Kidney capillary endothelial cell (primary cell): ENCODE measurements at places on chromosomes 3 and 15.
A peak's percentile ranks its signal among the peaks of the same experiment; 100 is the strongest.

GRCh38 chr15:96535148-96535547 lies 204.6 kb downstream of the NR2F2 start:
- no peak for DNase-seq

DNA sequence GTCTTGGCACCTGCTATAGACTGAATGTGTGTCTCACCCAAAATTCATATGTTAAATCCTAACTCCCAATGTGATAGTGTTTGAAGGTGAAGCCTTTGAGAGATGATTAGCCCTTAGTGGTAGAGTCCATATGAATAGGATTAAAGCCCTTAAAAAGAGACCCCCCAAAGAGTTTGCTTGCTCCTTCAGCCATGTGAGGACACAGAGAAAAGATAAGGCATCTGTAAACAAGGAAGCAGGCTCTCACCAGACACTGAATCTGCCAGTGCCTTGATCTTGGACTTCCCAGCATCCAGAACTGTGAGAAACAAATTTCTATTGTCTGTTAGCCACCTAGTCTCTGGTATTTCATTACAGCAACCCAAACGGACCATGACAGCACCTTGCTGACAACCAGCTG lies 16.6 kb downstream of the KPNA1 start:
- no peak for DNase-seq

GRCh38 chr15:63892794-63893441 lies 59.2 kb upstream of the HERC1 start:
- no peak for DNase-seq

- no peak for DNase-seq
Observed at GRCh38 chr3:127802606-127803005, 19.7 kb downstream of the MGLL start.

DNA sequence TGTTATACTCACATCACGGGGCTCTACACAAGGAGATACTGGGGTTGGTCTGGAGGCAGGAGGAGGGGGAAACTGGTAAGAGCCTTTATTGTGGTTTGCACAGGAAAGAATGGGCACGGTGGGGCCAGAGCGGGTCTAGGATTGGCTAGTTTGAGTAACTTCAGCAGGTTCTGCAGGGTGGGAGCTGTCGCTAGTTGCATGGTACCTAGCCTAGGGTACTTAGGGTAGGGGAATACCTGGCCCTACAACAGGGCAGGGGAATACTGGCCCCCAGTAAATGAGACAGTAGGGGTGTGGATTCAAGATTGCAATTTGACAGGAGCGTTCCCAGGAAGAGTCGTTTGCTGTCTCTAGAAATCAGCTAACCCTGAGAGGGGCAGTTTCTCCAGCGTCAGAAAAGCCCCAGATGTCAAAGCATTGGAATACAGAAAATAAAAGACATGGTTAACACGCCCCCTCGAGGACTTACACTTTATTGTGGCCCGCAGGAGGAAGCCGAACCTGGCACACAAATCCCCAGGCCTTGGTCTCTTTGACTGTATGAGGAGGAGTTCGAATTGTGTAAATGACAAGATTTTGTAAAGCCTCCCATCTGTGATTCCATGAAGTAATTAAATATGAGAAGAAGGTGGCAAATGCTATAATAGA lies 32.0 kb downstream of the ST8SIA2 start:
- DNase-seq = no peak

DNA sequence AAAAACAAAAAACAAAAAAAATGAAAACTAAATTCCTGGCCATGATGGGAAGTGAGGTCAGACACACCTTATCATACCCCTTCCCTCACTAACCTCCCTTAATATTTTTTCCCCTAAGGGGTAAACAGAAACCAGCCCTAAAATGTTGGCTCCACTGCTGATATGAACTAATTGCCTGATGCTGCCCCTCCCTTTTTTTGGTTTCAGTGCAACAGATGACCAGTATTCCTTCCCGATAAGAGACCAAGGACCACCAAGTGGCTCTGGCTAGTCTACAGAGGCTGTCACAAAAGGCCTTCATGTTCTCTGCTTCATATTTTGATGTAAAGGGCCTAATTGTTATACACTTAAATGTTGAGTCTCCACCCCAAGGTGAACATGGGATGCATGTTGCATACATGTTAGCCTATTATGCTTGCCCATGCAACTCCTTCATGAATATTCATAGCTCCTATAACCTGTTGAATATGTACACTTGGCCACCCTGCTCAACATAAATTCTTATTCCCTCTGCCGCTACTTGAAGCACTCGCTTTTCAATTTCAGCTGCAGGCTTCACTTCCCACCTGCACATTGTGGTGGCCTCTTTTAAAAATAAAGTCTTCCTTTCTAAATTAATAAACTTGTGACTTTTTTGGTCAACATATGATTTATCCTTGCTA lies 12.3 kb upstream of the STAC start:
- DNase-seq = no peak

GRCh38 chr15:36773698-36774097 lies 194.3 kb downstream of the CDIN1 start:
- DNase-seq = no peak

DNA sequence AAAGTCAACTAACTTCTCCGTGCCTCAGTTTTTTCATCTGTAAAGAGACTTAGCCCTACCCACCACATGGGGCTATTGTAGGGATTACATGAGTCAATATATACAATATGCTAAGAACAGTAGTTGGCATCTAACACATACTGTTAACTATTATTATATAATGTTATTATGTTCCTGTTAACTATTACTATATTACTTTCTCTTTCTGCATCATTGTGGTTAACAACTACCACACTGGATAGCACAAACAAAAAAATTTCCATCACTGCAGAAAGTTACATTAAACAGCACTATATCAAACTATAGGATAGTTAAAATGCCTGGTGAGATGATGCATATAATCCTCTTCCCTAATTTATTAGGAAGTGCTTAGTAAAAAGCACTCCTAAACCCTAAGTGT lies 23.7 kb downstream of the STAG1 start:
- DNase-seq = no peak

DNA sequence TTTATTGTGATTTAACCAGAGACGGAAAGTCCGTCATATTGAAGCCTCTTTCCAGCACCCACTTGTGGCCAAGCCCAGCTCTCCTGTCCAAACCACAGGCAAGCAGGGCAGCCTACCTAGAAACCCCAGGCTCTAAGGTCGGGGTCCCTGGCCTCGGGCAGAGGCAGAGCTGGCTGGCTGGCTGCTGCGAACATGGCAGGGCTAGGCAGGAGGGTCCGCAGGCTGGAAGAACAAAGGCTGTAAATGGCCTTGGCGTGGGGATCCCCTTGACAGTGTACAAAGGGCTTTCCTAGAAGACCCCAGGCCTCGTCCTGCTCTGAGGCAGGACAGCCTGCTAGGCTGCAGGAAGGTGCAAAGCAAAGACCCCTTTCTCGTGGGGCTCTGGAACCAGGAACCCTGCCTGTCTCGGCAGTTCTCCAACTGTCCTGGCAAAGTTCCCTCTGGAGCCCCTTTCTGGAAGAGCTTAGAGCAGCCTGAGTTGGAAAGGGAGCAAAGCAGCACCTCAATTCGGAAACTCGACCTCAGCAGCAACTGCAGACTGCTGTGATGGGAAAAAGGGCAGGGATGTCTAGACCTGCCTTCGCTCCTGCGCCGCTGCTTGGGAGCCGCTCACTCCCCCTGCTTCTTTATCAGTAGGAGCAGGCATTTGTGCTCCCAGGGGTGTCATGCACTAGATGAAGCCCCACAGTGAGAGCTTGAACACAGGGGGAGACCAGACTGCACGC lies 8.5 kb downstream of the CALML4 start:
- DNase-seq = no peak

- DNase-seq = peak; percentile 53
Observed at GRCh38 chr3:172065967-172066762, 26.8 kb downstream of the FNDC3B start.

GRCh38 chr15:84762840-84763572 lies 14.6 kb downstream of the ZNF592 start:
- no peak for DNase-seq
